ENCODE measurements at places on chromosomes 6 and 20.

GRCh38 chr6:75117701-75118100 lies 88.2 kb downstream of the COL12A1 start:
- no peak for DNase-seq

GRCh38 chr20:24836661-24837299 lies 112.3 kb upstream of the CST7 start:
- no peak for DNase-seq

DNA sequence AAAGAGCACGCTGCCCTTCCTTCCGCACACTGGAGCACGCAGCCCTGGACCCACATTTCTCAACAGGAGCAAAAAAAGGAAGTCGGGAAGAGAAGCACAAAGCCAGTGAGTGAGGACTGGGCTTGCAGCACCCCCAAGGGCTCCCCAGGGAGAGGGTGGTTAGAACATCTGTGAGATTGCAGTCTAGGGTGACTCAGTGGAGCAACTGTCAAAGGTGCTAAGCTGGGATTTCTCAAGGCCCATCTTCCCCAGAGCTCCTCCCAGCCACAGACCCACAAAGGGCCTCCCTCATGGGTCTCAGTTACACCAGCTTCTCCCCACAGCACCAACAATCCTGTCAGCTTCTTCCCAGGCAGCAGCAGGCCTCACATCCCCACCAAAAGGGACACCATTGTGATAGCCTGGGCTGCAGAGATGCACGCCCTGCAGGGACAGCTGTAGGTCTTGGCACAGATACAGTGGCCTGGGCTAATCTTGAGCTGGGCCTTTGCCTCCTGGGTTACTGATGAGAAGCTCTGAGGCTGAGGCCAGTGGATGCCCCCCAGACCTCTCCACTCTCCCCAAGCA lies 39.6 kb upstream of the CD93 start:
- no peak for DNase-seq

GRCh38 chr6:68575765-68576439 lies 59.2 kb upstream of the ADGRB3 start:
- DNase-seq: no peak

DNA sequence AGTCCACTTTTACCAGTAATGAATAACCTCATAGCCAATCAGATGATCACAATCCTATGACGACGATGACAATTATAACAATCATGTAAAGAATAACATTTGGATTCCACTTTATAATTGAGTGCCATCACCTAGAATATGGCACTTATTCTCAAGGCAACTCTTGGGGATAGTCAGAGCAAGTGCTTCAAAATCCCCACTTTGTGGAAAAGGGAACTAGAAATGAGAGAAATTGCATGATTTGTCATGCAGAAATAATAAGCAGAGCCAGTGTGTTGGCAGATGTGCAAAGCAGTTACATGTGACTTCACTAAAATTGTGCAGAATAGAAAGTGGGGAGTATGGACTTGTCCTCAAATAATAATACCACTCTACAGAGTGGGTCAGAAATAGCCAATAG lies 41.3 kb downstream of the FRK start:
- DNase-seq: no peak

DNA sequence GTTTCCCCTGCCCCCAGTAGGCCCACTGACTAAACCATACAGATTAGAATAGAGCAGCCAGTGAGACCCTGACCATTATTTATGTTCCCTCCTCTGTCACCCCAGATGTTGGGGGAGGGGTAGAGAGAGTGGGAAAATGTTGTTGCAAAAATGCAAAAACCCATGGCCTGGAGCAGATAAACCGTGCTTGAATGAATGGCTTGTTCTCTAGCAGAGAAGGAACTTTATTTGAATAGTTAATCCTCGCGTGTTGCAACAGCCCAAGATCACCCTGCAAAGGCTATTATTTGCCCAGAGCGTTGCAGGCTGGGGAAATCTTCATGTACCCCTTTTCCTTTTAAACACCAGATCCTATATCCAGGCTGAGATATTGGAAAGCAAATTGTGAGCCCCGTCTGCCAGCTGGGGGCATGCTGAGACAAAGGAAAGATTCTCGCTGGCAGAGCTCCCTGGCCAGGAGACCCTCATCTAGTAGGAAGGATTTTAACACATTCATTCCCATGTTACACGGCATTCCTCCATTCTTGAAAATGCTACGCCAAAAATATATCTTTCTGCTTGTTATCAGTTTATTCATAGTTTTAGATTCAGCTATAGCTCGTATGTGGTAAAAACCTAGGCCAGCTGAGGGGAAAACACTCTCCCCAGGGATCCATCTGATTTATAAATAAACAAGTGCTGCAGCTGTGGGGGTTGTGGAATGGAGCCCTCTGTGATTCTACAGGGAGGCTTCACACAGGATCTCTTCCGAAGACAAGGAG lies 53.0 kb downstream of the LINC00237 start:
- DNase-seq: no peak

GRCh38 chr6:122947355-122947754 lies 48.7 kb upstream of the CLVS2 start:
- DNase-seq: no peak

GRCh38 chr20:46894971-46895905 lies 595 bp downstream of the EYA2 start:
- no peak for DNase-seq

GRCh38 chr20:40961686-40962640 lies 66.7 kb upstream of the TOP1 start:
- no peak for DNase-seq

DNA sequence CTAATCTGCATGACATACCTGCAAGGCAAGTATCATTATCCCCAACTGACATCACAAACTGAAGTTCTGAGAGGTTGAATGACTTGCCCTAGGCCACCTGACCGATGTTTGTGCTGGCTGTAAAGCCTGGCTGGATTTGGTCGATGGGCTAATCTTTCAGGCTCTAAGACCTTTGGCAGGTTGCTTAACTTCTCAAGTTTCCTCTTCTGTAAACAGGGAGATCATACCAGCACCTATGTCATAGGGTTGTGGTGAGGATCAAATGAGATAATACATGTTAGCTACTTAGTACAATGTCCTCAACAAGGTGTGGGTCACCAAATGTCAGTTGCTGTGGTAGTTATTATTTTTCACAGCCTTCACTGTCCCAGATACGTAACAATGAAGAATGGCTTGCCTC lies 14.2 kb downstream of the ANKRD66 start:
- DNase-seq: no peak

DNA sequence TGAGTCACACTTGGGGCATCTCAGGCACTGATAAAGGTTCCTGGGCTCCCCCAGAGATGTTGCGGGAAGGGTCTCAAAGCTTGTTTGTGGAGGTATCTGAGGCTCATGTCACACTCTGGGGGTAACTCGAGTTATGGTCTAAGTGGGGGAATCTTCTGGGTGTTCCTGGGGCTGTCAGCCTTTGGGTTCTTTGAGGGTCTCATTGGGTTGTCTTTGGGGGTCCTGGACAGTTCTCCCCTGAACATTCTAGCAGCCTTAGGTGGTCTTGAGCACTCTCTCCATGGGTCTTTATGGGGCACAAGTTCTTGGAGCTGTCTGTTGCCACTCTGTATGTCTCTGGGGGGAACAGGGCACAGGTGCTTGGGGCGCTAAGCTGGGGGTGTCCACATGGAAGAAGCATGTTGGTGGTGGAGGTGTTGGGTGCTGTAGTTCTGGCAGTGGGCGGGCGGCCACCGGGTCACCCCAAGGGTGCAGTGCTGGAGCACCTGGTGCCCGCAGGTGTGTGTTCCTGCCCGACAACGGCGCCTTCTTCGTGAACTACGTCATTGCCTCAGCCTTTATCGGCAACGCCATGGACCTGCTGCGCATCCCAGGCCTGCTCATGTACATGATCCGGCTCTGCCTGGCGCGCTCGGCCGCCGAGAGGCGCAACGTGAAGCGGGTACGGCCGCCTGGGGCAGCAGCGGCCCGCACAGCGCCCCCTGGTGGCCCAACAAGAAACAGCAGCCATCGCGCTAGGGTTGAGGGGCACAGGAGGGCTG lies 7.1 kb upstream of the CAPN11 start:
- peak; percentile 59 for DNase-seq

DNA sequence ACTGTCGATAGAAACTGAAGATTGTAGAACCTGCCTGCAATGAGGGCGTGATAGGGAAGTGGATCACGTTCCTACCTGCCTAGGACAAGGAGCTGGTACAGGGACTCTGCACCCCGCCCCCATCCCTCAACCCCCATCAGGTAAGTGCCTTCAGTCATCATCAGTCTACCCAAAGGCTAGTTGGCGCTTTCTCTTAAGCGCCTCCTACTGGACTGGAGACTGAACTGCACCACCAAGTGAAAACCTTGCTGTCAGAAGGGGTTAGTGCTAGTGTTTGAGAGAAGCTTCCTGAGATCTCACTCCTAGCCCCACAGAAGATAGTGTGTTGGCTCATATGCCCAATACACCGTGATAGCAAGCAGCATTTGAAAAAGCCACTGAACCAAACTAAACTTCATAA lies 706.5 kb upstream of the MAN1A1 start:
- DNase-seq: no peak

DNA sequence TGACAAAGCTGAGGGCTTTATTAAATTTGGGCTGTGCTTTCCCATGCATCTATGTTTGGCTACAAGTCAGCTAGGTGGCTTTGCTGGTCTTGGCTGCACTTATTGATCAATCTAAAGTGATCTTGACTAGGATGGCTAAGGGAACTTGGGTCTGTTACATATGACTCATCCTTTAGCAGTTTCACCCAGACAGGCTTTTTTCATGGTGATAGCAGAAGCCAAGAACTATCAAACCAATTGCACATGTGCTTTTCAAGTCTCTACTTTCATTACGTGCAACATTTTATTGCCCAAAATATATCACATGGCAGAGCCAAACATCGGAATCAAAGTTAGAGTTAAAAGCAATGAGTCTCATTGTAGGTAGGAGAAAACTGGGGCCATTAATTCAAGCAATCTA lies 626.3 kb downstream of the TENT5A start:
- DNase-seq: no peak

GRCh38 chr20:23658336-23658735 lies 20.6 kb upstream of the CST3 start:
- no peak for DNase-seq

GRCh38 chr6:159608961-159609651 lies 83.9 kb downstream of the SOD2 start:
- DNase-seq: no peak

GRCh38 chr6:30614843-30615218 lies 2.2 kb downstream of the PPP1R10 start:
- peak; percentile 72 for DNase-seq

DNA sequence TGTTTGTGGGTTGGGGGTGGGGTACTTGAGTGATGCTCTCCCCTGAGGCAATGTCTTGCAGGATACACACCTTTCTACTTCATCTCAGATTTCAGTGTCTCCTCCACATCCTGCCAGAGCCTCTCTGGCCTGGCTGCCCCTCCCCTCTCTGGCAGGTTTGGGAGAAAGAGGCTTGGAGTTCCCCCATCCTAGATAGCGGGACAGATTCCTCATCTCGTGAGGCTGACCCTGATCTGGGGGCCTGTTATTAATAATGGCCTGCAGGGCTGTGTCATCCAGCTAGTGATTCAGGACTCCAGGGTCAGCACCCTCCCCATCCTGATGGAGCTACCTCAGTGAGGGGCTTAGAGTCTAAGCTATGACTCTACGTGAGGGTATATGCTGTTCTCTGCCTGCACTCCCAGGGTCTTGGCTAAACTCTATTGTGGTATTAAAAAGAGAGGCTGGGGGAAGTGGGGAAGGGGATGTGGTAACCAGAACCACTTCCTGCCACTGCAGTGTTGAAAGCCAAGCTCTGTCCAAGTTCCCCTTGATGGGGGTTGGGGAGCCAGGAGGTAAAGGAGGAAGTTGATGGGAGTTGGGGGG lies 3.7 kb upstream of the MMP9 start:
- DNase-seq: no peak

GRCh38 chr6:151440498-151440897 lies 11.4 kb downstream of the RMND1 start:
- no peak for DNase-seq

DNA sequence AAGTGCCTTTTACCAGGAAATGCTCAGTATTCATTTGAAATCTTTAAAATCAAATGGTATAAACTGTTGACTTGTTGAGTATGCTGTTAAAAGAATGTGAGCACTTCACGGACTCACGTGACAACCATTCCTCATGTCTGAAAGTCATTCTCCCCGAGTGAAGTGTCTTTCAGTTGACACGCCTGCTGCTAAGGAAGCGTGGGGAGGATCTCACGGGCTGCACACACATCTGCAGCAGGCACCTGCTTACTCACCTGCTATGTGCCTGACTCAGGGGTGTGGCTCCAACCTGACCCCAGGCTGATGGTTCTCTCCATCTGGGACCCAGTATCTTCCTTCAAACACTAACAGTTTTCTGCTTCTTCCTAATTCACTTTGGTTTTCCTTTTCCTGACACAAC lies 32.7 kb downstream of the WDR27 start:
- DNase-seq: no peak

DNA sequence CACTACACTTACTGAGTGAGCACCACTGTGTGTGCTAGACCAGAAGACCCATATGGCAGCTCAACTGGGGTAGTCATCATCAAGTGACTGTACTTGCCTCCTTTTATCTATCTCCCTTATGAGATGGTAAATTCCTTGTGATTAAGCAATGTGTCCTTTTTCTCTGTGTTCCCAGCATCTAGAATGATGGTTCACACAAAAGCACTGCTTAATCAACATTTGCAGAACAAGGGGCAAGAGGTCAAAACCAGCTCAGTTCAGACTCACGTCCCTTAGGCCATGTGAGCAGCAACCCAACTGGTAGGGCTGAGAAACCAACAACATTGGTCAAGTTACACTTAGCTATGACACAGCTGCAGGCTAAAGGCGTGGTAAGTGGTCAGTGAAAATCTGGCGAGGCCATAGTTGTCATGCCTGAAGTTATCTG lies 10.0 kb downstream of the TRAM2 start:
- no peak for DNase-seq

DNA sequence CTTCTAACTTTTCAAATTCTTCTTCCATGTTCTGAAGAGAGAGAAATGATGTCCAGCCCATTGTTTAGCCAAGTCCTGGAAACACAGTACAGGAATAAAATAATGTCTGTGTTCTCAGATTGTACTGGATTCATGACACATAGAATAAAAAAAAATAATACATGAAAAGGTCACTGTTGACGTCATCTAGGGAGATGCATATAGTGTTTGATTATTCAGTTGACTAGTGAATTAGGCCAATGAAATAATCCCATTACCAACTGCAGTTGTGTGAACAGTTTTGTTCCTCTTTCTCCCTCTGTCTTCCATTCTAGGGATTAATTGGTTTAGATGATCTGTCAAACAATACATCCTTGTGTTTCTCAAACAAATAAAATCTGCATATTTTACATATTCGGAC lies 222.8 kb downstream of the ALDH8A1 start:
- no peak for DNase-seq

- DNase-seq: no peak
These were observed 19.3 kb upstream of the SEC63 start for GRCh38 chr6:107977283-107977682.

DNA sequence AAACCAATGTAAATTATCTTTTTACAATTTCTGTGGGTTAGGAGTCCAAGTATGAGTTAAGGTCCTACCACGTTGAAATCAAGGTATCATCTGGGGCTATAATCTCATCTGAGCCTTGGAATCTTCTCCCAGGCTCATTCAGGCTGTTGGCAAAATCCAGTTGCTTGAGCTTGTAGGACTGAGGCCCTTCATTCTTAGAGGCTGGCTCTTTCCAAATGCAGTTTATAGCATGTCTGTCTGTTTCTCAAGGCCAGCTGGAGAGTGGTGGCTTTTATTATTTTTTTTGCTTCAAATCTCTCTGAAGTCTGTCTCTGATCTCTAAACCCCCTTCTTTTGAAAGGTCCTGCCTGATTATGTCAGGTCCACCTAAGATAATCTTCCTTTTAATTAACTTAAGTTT lies 177.2 kb upstream of the ASCC3 start:
- no peak for DNase-seq
